Upper lobe of right lung (tissue), 1 donor: ENCODE measurements at places on chromosomes 5 and 9.

GRCh38 chr9:35318741-35319140 is 156.9 kb downstream of the UNC13B start:
- DNase-seq, result no peak

DNA sequence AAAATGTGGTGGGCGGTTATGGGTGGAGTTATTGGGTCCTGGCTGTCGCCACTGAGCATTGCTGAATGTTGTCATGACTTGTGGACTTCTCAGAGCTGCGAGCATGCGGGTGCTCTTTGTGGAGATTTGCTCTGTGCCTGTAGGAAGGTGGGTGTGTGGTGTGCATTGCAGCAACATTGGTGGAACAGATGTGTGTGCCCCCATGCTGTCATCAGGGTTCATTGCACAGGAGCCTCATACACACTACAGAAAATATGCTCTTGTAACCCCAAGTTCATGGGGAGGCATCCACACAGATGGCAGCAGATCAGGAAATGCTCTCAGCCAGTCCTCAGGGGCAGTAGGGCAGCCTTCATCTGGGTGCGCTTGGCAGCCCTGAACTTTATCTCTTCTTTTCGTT is 55.9 kb upstream of the PHF2 start:
- DNase-seq, result no peak

GRCh38 chr5:169474226-169474625 is 109.3 kb upstream of the SPDL1 start:
- no peak for DNase-seq

DNA sequence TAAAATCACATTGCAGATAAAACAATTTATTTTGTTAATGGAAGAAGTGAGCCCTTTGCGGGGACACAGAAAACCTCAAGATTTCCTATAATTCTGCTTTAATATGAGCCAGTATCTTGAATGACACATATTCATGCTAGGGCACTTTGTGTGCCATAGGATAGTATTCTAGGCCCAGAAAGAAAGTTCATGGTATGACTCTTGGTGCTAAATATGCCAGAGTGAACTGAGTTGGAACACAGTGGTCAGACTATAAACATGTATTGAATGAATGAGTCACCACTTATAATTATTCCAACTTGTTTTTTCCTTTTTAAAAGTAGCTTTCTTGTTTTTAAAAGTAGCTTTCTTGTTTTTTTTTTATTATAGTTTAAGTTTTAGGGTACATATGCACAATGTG is 46.0 kb downstream of the ADAMTS19 start:
- DNase-seq, result no peak

DNA sequence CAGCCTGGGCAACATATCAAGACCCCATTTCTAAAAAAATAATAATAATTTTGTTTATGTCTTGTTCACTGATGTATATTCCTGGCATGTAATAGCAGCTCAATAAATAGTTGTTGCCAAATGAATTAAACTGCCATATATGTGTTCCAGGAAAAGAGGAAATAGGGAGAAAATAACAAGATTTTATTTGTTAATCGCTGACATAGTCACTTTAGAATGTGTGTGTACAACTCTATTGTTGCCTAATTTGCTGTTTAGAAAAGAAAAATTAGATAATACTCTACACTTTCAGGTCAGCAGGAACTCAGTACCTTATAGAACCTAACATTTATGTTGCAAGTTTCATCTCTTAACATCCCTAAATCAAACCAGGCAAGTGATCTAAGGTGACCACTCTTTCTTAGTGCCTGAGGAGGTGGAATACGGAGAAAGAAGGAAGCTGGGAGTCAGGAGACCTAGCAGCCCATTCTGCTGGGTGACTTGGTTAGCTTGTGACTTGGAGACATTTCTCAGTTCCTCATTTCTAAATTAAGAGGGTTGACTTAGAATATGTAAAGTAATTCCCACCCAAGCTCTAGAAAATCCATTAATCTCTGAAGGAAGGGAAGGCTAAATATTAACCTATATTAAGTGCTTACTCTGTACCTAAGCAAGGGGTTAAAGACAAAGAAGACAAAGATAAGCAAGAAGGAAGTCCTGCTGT is 110.3 kb upstream of the IQGAP2 start:
- DNase-seq, result no peak

DNA sequence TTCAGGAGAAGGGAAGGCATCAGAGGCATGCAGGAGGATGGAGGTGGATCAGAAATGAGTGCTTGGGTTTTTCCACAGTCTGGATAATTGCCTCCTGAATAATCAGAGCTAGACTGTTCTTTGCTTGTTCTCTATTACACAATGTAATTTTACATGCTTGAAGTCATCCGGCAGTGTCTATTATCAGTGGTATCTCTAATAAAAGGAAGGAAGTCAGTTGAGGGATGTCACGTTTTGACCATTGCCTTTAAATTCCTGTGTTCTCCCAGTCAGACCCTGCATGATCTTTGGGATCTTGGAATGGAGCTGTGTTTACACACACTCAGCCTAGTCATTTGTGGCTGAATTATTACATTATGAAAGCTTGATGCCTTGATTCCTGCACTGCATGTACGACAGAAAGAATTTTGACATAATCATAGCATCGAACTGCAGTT is 91.0 kb downstream of the PDE8B start:
- no peak for DNase-seq

- no peak for DNase-seq
Observed at GRCh38 chr5:53429706-53430105, 50.7 kb upstream of the FST start.

DNA sequence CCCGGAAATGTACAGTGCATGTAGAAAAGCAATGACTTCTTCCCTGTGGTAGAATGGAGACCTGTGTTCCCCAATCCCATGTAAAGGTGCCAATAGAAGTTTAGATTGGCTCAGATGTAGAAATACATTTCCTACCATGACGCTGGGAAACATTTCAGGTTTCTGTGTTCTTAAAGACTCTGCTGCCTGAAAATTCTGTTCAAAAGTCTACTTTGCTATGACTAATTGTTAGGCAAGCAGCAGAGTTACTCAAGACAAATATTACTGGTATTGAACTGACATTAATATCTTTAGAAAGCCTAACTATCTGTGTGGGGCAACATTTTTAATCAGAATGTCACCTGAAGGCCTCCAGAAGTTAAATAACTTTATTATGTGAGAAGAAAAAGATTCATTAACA is 75.5 kb upstream of the ELL2 start:
- DNase-seq, result no peak

DNA sequence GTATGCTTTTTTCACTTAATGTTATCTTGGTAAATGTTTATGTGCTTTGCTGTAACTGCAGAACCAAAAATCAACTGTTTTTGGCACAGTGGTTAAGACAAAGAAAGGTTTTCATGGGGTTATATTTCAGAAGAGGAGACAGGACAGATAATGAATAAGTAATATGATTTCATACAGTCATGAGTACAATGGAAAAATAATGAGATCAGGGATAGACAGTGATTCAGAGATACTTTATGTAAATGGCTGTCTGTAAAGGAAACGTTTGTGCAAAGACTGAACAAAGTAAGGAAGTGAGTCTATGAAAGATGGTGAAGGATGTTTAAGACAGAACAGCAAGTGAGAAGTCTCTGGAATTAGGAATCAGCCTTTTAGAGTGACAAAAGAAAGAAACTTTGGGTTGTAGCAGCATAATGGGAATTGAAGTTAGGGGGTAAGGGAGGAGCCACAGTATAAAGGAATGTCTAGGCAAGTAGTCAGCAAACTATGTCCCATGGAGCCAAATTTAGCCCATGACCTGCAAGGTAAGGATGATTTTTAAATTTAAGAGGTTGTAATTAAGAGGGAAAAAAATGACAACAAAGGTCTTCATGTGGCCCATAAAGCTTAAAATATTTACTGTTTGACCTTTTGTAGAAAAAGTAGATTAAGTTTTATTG is 55.0 kb downstream of the TNPO1 start:
- no peak for DNase-seq

- DNase-seq, result no peak
Observed at GRCh38 chr9:124108216-124108615, 96.6 kb downstream of the LHX2 start.

DNA sequence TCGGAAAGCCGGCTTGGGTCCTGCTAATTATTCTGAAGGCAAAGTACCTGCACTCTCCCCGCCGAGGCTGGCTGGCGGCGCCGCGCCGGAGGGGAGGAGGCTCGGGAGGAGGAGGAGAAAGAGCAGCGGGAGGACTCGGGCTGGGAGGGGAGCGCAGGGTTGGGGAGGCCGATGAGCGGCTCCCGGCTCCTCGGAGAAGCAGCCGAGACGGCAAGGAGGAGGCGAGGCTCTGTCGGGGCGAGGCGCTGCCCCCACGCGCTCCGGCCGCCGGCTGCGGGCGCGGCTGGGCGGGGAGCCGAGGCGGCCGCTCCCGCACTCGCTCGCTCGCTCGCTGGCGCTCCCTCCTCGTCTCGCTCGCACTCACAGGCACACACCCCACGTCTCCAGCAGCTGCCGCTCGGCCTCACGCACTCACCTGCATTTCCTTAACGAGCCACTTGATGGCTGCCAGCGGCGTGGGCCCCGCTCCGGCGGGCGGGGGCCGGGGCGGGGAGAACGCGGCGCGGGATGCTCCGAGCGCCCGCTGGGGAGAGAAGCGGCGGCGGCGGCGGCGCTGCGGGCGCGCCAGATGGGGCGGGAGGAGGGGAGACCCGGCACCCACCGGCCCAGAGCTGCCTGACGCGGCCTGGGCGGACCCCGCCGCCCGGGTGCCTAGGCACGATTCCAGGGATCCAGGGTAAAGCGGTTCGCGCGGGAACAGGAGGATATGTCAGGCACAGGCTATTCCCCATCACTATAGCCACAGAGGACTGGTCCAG is at the start of gene PTPRD:
Gene PTPRD, minus strand, starts transcription at position 362 of the 758 bp plus-strand sequence.
- peak; percentile 83 for DNase-seq

DNA sequence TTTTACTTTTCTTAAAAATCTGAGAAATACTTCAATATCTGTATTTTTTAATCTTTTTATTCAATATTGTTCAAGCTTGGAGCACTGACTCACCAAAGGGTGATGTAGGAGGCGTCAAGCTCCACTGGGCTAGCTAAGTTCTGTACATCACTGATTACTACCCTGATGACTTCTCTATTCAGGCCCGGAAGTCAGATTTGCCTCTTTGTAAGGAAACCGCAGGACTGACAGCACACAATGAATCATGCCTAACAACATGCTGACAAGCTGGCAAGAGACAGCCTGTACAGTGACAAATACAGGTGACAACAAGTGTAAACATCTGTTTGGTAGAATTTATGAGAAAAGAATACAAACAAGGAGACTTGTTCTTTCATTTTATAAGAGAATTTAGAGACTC is 627.9 kb upstream of the RORB start:
- no peak for DNase-seq

DNA sequence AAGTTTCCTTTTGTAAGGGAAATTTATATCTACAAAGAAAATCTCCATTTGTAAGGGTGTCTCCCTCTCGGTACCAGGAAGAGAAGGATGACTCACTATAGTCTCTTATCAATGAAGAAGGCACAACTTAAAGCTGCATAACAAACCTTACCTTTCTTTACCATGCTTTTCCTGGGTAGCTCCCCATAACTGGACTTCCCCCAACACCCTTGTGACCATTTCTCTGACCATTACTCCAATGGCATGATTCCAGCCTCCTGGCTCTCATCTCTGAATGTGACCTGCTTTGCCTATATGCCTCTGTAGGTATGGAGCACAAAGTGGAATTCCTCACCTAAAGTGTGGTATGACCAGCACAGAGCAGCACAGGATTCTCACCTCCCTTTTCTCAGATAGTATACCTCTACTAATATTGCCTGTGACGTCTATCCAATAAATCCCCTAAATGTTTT is 62.8 kb downstream of the GNA14 start:
- DNase-seq, result no peak

DNA sequence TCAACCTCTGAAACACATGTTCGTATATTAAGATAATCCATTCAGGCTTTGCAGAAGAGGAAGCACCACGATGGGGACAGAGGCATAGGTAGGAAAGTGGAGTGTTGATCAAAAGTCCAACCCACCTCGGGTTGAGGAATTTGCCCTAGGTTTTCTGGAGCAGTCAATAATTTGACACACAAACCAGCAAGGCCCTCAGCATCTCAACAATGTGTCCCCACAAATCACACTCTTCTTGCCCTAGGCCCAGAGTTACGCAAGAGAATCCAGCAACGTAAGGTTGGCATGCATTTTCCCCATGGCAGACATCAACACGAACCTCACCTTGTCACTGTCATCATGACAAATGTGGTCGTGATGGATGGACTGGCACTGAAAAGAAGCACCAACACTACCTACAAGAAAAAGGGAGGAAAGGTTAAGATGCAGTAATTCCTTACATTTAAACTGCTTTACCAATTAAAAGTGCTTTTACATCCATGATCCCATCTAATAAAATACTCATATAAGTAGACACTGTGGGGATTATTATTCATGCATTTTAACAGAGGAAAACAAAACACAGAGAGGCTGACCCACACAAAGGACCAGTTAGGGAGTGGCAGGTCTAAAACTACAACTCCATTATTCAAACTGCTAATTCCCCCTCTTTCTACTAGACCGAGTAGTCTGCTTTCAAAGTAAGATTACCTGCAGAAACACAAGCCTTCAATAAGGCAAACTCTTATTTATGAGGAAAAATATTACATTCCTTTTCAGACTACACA is 24.4 kb upstream of the RNF38 start:
- no peak for DNase-seq

- DNase-seq, result no peak
Observed at GRCh38 chr9:129162497-129163197, 15.4 kb downstream of the IER5L start.

DNA sequence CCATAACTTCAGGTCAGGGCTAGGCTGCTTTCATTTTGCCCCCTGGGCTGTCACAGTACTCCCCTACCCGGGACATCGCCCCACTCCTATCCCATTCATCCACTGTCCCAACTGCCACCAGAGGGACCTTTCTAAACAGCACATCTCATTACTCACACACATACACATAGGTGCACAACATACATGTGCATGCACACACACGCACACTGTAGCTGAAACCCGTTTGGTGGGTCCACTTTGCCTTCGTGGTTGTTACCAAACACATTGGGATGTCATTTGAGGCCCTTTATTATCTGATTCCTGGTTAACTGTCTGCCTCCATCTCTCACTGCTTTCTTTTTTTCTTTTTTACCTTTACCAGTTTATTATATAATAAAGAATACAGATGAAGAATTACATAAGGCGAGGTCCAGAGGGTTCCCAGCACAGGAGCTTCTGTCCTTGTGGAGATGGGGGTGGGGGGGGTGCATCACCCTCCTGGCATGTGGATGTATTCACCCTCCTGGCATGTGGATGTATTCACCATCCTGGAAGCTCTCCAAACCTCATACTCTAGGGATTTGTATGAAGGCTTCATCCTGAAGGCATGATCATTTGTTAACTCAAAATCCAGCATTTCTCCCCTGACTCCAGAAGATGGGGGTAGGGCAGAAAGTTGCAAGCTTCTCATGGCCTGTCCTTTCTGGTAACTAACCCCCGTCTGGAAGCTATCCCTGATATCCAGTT is 186.0 kb downstream of the GOLPH3 start:
- DNase-seq, result no peak

- no peak for DNase-seq
Observed at GRCh38 chr5:52895572-52896413, 93.4 kb upstream of the ITGA2 start.

DNA sequence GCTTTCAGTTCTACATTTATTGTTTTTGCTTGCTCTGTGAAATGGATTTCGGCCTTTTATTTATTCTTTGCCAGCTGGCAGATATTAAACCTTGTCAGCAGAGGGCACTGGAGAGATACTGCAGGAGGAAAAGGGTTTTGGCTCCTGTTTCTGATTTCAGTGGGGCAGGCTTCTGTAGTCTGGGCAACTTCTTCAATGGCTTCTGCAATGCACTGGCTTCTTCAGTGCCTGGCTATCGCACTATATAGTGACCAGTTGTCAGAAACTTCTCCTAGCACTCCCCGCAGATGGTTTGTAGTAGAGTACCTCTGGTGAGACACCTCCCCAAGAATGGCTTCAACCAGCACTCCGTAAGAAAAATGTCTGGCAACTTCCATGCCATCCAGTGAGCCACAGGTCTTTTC is 3.2 kb upstream of the NFX1 start:
- no peak for DNase-seq
